Effector CD4-positive, alpha-beta T cell (primary cell): ENCODE measurements at places on chromosomes 4 and X.

DNA sequence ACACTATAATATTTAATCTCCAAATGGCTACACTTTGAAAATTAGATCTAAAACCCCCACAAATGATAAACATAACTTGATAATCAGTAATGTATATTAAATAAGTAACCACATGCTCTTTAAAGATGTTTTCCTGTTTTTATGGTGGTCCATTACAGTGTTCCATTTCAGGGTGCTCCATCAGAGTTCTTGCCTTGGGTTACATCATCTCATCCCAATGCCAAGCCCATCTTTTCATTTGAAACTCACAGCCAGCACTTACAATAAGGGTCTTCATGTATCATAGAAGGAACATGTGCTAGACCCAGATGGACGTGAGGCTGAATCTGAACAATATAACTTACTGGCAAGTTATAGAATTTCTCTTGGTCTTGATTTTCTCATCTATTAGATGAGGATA lies 10.5 kb upstream of the PAQR3 start:
- no peak for DNase-seq

DNA sequence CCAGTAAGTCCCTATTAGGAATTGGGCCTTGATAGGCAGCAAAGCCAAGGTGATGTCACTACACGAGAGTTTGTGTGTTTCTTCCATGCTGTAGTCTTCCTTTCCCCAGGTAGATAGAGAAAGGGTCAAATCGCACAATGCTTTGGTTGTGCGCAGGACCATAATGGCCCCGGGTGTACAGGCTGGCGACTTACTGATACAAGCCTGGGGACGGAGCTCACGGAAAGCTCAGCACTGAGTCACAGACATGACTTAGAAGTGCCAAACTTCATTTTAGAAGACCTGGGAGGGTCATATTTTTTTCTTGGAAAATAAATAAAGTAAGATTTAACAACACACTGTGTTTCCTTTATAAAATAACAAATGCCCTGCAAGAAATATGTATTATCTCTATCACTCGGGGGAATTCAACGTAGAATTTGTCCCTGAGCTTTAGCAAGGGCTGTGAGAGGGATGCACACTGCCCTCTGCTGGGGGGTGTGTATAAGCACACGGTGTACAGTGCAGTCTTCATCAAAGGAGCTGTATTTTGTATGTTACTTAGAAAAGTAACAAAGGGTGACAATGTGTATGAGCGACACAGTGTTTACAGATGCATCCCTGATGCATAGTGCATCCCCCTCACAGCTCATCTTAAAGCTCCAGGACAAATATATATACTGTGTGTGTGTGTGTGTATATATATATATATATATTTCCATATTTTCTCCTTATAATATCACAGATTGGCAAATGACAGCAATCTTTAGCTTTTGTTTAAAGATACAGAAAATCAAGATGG lies 254.5 kb upstream of the VEGFC start:
- peak; percentile 26 for DNase-seq

DNA sequence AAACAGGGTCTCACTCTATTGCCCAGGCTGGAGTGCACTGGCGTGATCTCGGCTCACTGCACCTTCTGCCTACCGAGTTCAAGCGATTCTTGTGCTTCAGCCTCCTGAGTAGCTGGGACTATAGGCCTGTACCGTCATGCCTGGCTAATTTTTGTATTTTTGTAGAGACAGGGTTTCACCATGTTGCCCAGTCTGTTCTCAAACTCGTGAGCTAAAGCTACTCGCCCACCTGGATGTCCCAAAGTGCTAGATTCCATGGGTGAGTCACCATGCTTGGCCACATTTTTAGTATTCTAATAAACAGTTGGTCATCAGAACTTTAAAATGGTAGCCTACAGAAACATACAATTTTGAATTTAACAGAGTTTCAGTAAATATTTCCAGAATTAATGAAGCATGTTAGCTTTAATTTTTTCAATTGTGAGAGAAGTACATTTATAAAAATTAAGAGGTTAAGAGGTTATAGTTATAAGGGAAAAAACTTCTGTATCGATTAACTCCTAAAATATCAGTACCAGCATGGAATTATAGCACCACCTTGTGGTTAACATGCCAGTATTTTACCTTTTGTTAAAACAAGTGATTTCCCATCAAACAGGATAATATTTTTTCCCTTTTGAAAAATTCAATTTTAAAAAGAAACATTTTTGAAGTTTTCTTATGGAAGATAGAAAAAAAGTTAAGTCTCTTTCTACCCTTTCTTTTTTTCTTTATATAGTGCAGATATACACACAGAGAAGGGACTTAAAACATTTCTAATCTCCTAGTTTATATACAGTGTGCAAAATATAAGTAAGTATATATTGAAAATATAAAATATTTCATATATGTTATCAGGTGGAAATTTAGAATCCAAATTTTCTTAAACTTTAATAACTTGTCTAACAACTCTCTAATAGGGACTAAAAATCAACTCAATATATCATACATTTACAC lies 35.4 kb downstream of the CEP44 start:
- DNase-seq: no peak

GRCh38 chr4:156939139-156939538 lies 32.5 kb downstream of the PDGFC start:
- no peak for DNase-seq

DNA sequence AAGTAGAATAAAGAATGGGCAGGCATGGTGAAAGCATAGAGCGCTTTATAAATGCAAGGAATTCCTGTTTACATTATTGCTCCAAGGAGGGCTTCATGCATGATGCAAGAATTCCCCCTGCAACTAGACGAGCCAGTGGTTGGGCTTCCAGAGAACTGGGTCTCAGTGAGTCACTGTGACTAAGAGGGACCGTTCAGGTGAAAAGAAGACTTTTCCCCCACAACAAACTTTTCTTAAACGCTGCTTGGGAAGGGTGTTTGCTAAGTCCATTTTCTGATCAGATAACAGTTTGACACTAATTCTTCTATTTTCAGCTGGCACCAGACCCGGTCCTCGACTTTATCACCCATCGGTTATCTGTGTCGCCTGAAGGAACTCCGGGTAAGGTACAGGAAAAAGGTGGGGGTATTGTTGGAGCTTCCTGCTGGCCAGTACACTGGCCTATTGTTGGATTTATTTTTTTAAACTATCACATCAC lies 40.1 kb downstream of the LDB2 start:
- DNase-seq: no peak

DNA sequence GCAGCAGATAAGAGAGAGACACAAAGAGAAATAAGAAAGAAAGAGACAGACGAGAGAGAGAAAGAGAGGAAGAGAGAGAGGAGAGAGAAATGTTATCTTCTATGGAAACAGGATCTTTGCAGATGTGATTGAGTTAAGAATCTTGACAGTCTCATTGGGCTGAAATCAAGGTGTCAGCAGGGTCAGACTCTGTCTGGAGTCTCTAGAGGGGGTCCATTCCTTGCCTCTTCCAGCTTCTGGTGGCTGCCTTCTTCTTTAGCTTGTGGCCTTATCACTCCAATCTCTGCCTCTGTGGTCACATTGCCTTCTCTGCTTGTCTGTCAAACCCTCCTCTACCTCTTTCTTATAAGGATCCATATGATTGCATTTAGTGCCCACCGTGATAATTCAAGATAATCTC lies 21.8 kb upstream of the GRPR start:
- DNase-seq: no peak

- DNase-seq: no peak
These were observed 1454.8 kb downstream of the FSTL5 start for GRCh38 chr4:160709026-160709425.
